ENCODE measurements at places on chromosomes 1 and 21.

- DNase-seq: no peak
Observed at GRCh38 chr1:38097284-38097898, 50.8 kb upstream of the POU3F1 start.

- no peak for DNase-seq
Observed at GRCh38 chr1:84705513-84705912, 15.3 kb upstream of the SSX2IP start.

GRCh38 chr1:206464456-206464964 is 5.8 kb upstream of the IKBKE start:
- DNase-seq: no peak

DNA sequence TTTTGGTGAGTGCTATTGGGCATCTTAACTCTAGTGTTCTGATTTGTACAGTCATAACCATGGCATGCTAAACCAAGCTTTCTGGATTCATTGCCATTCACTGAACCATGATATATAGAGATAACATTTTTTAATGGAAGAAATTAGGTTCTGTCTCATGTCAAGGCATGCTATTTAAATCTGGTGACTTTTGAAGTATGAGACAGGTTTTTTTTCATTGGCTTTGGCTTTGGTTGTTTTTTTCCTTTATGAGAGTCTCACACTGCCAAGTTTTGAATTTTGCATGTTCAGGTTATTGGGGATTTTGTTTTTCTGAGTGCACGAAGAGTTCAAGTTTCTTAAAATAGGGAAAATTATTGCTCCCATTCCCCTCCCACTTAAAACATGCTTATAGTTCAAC is 141.3 kb upstream of the ADAMTS5 start:
- DNase-seq: no peak

DNA sequence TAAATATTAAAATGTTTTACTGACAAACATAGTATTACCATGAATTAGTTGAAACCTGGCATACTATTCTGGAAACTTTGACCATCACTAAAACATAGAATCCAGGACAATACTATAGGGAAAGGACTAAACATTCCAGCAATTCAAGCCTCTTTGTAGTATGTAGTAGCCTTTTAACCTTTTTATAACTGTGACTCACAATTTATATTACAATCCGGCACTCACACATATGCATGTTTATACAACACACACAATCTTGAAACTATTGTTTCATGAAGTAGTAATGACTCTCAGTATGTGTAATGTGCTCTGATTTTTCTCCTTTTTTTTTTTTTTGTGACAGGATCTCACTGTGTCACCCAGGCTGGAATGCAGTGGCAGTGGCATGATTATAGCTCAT is 64.3 kb downstream of the ANKRD13C start:
- DNase-seq: no peak

DNA sequence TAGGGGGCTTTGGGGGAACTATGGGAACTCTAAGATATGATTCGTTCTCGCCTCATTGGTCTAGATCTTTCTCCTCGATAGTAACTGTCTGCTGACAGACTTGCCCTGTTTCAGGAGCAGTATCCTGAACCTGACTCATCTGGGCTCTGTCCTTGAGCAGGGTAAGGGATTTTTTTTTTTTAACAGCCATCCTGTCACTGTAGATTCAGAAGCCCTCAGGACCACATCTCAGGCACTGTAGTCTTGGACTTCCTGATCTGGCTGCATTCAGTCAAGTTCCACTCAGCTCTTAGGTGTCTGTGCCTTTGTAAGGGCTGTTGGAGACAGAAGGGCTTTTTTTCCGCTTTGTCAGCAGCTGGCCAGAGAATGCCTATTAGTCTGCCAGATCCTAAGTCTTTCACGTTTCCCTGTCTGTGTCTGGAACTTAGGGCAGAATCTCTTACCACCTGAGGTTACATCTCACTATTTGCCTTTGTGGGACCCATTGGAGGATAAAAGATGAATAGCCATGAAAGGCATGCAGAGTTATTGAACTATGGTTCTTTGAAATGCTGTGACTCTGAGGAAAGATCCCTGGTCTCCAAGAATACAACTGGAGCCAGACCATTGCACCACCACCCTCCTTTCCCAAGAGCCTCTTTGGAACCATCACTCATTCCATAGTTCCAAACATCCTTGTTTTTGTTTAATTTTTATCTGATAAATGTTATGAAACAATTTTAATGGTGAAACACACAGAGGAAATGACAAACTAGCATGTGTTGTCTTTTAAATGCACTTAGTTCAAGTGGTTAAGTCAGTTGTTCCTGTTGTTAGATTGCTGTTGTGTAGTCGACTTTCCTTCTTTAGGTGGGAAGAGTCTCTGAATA is 49.7 kb upstream of the MACF1 start:
- DNase-seq: no peak

DNA sequence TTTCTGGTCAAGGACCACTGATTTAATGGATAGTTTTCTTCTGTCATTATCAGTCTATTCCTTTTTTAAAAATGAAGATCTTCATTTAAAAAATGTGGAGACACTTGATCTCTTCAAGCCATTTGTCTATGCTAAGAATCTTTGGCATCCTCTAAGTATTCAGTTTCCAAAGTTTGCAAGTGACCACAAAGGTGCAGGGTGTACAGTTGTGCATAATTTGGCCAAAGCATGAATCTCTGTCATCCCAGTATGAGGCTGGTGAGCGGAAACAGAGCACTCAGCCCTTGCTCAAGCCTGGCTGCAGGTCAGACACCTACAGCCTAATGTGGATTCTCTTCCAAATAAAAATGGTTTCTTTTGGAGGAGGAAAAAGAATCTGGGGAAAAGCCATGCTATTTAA is 19.8 kb downstream of the PARP1 start:
- no peak for DNase-seq

DNA sequence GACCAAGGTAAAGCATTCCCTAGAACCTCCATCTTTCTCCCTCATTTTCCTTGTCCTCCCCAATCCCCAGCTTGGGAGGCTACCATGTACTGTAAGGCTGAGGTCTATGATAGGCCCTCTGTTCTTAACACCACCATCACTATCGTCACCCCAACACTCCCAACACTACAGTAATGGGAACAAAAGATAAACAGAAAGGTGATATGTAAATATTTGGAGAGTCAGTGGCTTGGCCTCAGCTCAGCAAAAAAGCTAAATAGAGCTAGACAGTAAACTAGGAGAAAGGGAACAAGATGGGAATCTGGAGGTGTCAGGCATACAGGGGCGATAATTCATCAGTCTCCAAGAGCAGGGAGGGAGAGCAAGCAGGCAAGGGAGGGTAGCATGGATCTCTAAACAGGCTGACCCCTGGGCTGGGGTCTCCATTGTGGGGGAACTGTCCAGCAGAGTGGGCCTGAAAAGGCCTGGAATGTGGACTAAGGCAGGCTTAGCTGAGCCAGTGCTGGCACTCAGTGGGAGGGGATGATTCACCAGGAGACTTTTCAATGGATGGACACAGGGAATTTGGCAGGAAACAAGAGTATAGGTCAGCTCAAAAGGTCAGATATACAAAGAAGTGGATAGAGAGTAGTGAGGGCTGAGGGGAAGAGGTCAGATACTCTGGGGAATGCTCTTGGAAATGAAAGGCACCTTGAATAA is 6.7 kb downstream of the WNT2B start:
- no peak for DNase-seq

GRCh38 chr1:99685516-99686180 is 39.7 kb downstream of the PALMD start:
- DNase-seq: peak; percentile 10

All from stimulated activated CD4-positive, alpha-beta T cell treated with anti-CD3 and anti-CD28 coated beads, Interleukin-12 subunit alpha, Interleukin-12 subunit beta, amount 100 ng/mL, for 4 hours (primary cell).